ENCODE measurements at places on chromosomes 16 and 17.

DNA sequence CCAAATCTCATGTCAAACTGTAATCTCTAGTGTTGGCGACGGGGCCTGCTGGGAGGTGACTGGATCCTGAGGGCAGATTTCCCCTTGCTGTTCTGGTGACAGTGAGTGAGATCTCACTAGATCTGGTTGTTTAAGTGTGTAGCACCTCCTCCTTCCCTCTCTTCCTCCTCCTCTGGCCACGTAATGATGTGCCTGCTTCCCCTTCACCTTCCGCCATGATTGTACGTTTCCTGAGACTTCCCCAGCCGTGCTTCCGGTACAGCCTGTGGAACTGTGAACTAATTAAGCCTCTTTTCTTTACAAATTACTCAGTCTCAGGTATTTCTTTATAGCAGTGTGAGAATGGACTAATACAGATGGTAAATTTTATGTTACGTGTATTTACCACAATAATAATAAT is 49.2 kb downstream of the METTL16 start:
- DNase-seq, result no peak

GRCh38 chr17:21174713-21175112 is 39.2 kb downstream of the TMEM11 start:
- DNase-seq, result no peak

GRCh38 chr17:48892940-48893645 is 506 bp downstream of the ATP5MC1 start:
- DNase-seq, result no peak

- no peak for DNase-seq
These were observed 29.0 kb downstream of the KDM8 start for GRCh38 chr16:27232061-27232900.

- DNase-seq, result no peak
These were observed 55.1 kb downstream of the RPTOR start for GRCh38 chr17:80599546-80600305.

- no peak for DNase-seq
These were observed 271.8 kb downstream of the CPPED1 start for GRCh38 chr16:12531937-12532336.

GRCh38 chr16:67430977-67431774 is at the start of gene HSD11B2:
HSD11B2 (plus strand) TSS chr16:67431121; CDS start chr16:67431249, 128 bp downstream.
- DNase-seq, result no peak

DNA sequence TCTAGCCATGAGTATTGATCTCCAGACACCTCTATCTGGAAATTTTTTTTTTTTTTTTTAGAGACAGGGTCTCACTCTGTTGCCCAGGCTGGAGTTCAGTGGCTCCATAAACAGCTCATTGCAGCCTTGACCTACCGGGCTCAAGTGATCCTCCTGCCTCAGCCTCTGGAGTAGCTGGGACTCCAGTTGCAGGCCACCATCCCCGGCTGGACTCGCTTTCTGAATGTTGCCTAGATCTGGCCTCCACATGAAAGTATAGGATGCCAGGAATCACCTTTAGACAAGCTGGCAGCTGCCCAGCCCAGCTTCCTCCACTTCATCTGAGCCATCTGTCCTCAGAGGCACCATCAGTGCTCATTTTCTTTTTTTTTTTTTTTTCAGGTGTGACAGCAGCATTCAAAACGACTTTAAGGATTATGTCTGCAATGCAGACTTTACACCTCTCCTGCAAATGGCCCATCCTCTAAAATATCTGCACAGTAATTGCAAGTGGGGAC is 6.4 kb upstream of the PRR14 start:
- DNase-seq, result no peak

DNA sequence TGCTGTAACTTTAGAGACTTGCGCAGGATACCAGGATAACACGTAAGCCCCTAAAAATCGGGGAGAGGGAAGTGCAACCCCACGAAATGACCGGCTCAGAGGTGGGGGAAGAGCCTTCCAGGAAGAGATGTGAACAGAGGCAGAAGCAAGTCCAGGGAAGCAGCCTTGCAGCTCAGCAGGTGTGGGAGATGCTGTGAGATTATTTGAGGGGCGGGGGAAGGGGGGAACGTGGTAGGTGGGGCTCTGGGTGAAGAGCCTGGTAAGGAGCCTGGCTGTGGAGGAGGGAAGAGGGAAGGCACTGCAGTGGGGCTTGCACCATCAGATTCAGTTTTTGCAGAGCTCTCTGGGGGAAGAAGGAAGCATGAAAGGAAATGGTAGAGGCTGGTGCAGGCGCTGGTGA is 95.4 kb upstream of the CACNG5 start:
- DNase-seq, result no peak

GRCh38 chr16:62700426-62701294 is 664.4 kb upstream of the CDH8 start:
- DNase-seq, result no peak

DNA sequence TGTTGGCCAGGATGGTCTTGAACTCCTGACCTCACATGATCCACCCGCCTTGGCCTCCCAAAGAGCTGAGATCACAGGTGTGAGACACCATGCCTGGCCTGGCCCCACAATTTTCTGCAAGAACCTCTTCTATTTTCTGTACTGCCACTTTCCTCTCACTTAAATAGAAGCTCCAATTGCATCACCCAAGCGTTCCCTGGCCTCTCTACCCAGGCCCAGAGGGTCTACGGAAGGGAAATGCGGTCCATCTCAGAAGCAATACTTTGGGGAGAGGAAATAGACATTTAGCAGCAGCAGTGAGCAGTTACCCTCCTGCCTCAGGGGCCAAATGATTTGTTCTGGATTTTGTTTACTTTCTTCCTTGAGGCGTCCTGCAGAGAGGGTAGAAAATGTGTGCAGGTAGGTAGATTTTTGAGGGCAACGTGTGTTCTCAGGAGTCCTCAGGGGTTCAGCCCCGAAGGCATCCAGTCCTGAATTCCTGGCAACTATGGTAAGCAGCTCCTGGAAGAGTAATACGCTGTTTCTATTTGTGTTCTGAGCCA is 11.0 kb downstream of the SLC6A4 start:
- DNase-seq, result no peak
